HT1080 (cell line): ENCODE measurements at places on chromosomes 4 and X.

DNA sequence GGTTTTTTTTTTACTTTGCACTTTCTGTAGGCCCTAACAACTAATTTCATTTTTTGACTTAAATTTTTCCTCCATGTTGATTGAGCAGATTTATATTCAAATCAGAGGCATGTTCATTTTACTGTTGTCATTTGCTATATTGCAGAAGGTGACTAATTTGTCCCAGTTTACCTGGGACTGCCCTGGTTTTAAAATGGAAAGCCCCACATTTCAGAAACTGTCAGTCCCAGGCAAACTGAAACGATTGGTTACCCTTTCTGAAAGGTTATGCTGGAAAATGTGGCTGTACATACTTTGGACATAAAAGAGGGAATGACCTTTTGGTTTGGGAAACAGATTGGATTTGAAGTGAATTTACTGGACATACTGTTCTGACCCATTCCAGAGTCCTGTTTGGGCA lies 160.0 kb downstream of the SPCS3 start:
- DNase-seq, result no peak

DNA sequence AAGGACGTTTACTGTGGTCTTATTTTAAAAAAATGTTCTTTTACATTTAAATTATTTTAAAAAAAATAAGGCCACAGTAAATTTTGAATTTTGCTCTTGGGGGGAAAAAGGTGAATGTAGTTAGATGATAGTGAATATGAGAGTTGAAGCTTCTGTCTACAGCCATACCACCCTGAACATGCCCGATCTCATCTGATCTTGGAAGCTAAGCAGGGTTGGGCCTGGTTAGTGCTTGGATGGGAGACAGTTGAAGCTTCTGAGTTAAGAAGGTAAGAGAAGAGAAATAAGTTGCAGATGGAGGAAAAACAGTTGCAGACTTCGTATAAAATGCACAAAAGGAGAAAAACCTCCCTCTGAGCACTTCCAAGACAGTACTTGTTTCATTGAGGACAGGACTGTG lies 115.6 kb upstream of the NR3C2 start:
- no peak for DNase-seq

DNA sequence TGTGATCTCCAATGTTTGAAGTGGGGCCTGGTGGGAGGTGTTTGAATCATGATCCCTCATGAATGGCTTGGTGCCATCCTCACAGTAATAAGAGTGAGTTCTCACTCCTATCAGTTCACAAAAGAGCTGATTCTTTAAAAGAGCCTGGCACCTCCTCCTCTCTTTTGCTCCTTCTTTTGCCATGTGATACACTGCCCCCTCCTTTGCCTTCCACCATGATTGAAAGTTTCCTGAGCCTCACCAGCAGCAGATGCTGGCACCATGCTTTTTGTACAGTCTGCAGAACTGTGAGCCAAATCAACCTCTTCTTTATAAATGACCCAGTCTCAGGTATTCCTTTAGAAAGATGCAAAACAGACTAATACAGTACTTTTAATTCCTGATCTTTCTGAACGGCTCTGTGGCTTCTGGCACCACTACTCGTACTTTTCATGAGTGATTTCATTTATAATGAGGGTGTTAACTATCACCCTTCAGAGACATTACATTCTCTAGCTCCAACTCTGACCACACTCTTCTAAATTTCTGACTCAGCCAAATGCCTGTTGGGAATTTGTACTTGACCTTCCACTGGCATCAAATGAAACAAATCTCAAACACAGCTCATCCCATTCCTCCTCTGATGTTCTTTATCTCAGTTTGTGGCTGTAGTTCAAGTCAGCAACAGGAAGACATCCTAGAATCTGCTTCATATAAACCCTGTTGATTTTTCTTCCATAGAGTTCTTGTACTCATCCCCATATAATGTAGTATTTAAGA lies 4.2 kb downstream of the UFSP2 start:
- peak; percentile 7 for DNase-seq

DNA sequence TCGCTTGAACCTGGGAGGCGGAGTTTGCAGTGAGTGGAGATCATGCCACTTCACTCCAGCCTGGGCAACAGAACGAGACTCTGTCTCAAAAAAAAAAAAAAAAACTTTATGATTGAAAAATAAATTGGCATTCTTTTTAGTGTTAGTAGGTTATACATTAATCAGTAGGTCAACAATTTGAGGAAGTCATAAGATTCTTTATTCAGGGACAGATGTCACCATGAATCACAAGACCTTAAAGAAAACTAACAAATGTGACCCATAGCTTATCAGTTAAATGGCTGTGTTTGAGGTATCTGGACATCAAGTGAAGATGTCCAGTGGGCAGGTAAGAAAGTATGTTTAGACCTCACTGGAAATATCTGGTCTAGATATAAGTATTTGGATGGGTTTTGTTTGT lies 9.3 kb upstream of the PRMT9 start:
- no peak for DNase-seq

DNA sequence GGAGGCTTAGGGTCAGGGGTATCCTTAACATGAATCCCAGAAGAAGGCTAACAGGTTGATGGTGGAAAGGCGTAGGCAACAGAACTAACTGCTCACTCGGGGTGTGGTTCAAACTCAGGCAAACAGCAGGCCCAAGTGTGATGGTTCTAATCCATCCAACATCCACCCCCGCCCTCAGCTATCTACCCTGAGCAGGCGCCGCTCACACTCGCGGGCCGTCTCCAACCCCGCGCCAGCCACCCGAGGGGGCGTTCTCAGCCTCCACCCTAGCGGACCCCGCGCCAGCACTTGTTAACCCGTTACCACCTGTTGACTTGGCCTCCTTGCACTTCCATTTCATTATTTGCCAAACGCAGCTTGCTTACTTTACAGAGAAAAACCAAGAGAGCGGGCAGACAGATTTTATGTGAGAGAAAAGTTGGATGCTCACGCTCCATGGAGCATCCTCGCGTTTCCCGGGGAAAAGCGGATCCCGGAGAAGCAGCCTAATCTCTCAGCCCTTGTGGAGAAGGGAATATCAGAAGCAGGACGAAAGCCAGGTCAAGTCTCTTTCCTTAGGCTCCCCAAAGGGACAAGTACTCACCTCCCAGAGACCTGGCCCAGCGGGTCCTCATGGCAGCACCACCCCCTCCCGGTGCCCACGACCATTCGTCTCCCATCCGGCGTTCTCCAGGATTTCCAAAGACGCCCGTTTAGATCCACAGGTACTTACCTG lies 773 bp downstream of the SNCA start:
- no peak for DNase-seq

DNA sequence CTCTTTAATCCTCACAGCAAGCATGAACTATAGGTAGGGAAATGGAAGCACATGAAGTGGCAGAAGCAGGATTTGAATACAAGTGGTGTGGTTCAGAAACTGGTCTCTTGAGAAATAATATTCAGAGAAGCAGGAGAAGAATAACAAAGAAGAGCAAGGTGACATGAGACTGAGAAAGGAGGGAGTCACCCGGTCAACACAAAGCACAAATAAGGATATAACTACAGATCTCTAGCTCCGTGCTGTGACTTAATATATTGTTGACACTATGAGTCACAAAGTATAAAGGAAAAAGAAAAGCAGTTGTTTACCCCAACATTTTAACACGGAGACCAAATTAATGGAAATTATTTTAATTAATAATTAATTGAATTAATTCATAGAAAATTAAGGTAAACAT lies 204.5 kb downstream of the CPE start:
- no peak for DNase-seq

DNA sequence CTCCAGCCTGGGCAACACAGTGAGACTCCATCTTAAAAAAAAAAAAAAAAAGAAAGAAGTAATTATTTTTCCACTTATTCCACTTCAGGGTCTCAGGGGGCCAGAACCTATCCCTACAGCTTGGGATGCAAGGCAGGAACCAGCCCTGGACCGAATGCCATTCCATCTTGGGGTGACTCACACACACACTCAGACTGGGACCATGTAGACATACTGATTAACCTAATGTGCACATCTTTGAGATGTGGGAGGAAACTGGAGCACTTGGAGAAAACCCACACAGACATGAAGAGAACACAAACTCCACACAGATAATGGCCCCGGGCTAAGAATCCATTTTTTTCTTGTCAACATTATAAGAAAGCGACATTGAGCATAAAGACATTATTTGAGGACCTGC lies 132.5 kb downstream of the PTTG2 start:
- DNase-seq, result no peak

DNA sequence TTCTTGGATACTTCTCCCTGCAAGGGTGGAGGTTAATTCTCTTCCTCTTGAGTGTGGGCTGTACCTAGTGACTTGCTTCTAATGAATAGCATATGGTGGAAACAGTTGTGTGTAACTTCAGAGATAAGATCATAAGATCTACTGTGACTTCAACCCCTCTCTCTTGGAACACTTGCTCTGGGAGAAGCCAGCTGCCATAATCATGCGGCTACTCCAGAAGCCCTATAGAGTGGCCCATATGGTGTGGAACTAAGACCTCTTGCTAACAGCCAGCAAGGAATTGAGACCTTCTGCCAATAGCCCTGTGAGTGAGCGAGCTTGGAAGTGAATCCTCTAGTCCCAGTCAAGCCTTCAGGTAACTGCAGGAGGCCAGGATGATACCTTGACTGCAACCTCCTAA lies 81.1 kb downstream of the RBMX2 start:
- DNase-seq, result no peak

DNA sequence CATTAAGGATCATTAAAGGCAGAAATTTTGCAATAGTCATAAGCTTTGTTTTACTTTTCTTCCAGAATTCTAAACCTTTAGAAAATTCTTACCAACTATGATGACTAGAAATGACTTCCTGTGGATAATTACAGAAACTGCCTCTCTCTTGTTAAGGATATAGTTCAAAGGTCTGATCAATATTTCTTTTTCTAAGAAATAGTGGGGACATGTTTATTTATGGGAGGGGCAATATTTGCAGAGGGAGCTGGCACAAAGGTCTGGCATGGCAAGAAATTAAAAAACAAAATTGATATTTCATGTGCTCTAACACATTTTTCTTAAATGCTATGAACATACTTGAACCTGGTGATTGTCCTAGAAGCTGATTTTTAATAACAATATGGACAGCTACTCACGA lies 448.9 kb downstream of the KCTD8 start:
- DNase-seq, result no peak

GRCh38 chr4:42596918-42597317 lies 60.0 kb downstream of the ATP8A1 start:
- DNase-seq, result no peak

GRCh38 chrX:70052895-70053615 lies 3.3 kb upstream of the AWAT2 start:
- DNase-seq, result no peak
